ELR (cell line): ENCODE measurements at places on chromosomes 4 and X.
A peak's percentile ranks its signal among the peaks of the same experiment; 100 is the strongest.

- DNase-seq: no peak
Measured at GRCh38 chrX:38379088-38379487, 26.7 kb downstream of the OTC start.

DNA sequence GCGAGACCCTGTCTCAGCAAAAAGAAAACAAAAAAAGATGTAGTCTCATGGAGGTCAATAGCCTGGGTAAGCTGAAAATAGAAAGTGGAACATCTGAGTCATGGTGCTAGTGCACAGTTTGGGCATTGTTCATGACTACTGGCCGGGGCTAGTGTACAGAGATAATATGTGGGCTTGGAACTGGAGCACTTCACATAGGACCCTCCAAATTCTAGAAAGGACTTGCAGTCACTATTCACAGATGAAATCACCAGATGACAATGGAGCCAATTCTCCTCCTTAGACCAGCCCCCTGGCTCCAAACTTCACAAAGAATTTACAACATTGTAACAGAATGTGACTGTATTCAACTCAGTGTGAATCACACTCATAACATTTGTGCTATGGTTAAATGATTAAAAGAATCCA is 367.8 kb upstream of the SLC7A11 start:
- peak; percentile 32 for DNase-seq

- DNase-seq: peak; percentile 24
Measured at GRCh38 chr4:56372774-56373173, 14.5 kb downstream of the AASDH start.

DNA sequence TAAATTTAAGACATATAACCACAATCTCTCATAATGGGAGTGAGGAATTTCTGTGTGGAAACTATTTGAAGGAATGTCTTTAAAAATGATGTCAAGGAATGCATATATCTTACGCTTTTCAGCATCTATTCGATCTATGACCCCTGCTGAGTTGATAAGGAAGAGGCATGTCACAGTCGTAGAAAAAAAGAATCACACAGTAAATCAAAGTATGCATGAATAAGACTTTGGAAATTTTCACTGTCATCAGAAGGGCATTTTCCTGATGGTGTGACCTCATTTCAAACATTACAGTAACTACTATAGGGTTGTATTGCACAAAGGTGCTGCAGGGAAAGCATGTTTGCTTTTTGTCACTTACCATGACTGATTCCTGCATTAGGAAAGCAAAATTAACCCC is 41.5 kb downstream of the REELD1 start:
- DNase-seq: peak; percentile 86

GRCh38 chrX:118502161-118502789 is 6.7 kb downstream of the DOCK11 start:
- DNase-seq: no peak

- DNase-seq: no peak
Measured at GRCh38 chr4:185576962-185577950, 41.9 kb upstream of the PDLIM3 start.

DNA sequence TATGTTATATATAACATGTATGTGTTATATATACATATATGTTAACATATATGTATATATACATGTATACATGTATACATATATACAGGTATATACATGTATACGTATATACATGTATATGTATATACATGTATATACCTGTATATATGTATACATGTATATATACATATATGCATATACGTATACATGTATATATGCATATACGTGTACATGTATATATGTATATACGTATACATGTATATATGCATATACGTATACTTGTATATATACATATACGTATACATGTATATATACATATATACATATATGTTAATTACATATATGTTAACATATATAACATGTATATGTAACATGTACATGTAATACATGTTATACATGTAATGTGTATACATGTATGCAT is 1077.3 kb upstream of the ADGRL3 start:
- DNase-seq: no peak

GRCh38 chr4:98275145-98275544 is 14.0 kb downstream of the RAP1GDS1 start:
- no peak for DNase-seq

DNA sequence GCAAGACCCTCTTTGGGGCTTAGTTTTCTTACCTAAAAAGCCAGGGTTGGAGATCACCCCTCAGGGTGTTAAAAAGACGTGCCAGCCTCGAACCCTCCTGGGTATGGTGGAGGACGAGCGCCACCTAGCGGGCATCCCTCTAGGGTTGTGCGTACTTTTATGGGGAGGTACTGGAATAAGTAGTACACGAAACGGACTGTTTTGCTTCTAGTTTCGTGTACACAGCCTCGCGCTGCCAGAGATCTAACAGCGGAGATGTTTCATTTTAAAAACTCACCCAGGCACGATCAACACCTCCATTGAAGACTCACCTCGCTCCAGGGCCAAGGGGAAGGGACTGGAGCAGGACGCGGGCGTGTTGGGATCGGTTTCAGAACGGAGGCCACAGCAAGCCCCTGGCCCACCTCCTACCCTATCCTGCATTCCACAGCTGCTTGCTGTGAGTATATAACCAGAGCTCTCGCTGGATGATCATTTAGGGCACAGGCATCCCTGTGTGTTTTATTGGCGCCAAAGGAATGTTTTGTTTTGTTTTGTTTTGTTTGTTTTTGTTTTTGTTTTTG is 4.8 kb upstream of the NKX3-2 start:
- peak; percentile 83 for DNase-seq

DNA sequence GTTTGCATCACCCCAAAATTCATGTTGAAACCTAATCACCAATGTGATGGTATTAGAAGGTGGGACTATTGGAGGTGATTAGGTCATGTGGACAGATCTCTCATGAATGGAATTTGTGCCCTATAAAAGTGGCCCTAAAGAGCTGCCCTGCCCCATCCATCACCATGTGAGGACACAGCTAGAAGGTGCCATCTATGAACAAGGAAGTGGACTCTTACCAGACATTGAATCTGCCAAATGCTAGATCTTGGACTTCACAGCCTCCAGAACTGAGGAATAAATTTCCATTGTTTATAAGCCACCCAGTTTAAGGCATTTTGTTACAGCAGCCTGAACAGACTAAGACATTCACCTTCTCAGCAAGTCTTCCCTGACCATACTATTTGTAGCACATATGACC is 7.5 kb downstream of the PLA2G12A start:
- no peak for DNase-seq

- no peak for DNase-seq
Measured at GRCh38 chrX:109390556-109390955, 91.3 kb downstream of the GUCY2F start.

DNA sequence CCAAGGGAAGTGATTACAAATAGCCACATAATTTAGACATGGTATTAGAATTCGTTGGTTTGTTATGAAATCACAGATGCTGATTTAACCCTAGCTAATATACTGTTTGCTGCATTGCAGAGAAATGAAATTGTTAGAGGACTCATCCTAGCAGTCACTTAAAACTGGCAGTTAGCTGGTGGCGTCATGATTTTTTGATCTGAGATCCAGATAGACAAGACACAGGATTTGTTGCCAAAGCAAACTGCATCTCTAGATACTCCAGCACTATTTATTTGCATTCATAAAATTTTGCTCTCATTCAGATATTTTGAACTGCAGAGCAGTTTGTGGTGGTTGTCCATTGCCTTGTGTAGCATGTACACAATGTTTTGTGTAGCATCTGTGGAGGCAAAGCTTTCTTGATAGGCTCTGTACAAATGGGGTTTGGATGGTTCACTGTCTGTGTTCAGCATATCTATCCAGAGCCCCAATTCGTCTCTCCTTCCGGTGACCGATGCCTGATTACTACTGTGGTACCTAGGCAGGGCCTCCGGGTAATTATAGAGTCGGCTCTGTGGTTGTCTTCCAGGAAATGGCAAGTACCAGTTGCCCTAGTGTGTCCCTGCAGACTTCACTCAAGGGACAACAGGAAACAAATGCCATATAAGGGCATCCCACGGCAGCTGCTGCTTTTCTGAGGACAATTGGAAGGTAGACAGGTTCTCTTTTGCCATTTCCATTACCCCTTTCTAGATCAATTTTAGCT is 30.1 kb upstream of the SPARCL1 start:
- DNase-seq: no peak

GRCh38 chr4:56680266-56680665 is 830 bp downstream of the HOPX start:
- DNase-seq: no peak

GRCh38 chrX:133413218-133413925 is 1.9 kb downstream of the GPC4 start:
- no peak for DNase-seq

DNA sequence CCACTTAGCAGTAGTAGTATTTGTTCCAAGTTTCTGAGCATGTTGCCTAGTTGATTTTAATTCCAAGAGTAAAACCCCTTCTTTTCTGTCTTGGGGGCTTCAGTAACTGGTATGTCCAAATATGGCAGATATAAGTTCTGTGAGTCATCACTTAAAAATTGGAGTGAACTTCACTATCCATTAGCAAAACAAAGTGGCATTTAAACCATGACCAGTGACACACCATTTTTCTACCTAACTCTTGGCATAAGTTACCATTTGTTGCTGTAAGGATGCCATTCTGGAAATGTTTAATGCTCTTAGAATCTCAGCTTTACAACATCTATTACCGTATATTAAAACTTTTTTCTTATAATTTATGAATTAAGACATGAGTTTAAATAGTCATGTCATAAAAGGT is 102.0 kb downstream of the CBR4 start:
- DNase-seq: peak; percentile 70

DNA sequence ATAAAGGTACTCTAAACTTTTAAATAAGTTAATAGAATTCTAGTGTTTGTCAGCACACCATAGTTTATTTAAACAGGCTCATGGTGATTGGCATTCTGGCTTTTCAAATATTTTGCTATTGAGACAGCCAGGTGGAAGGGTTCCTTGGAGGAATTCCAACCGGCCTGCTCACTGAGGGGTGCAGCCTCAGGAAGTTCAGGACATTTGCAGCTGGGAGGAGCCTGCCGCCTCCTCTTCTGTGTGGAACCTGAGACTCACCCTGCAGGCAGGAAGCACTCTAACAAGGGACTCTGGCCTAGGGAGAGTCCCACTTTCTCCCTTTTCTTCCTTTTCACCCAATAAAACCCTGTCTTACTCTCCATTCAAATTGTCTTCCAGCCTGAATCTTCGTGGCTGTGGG is 1328.0 kb downstream of the FSTL5 start:
- no peak for DNase-seq

DNA sequence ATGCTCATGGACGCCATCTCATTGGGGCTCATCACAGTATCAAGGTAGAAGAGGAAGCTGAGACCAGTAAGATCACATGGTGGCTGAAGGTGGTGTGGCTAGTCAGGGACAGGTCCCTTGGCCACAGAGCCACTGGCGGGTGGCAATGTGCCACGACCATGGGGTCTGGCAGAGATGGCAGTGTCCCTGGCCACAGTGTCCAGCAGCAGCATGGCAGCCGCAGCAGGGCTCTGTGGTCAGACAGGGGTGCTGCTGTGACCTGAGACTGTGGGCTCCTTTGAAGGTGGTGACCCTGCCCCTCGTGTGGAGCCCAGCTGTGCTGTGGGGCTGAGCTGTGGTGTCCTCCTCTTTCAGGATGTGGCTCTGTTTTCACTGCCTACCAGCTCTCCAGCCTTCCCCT is 2.2 kb upstream of the DOK7 start:
- DNase-seq: no peak

GRCh38 chrX:24799078-24799477 is 105.4 kb downstream of the POLA1 start:
- DNase-seq: no peak

GRCh38 chr4:168995537-168996295 is 14.3 kb downstream of the CBR4 start:
- peak; percentile 25 for DNase-seq

DNA sequence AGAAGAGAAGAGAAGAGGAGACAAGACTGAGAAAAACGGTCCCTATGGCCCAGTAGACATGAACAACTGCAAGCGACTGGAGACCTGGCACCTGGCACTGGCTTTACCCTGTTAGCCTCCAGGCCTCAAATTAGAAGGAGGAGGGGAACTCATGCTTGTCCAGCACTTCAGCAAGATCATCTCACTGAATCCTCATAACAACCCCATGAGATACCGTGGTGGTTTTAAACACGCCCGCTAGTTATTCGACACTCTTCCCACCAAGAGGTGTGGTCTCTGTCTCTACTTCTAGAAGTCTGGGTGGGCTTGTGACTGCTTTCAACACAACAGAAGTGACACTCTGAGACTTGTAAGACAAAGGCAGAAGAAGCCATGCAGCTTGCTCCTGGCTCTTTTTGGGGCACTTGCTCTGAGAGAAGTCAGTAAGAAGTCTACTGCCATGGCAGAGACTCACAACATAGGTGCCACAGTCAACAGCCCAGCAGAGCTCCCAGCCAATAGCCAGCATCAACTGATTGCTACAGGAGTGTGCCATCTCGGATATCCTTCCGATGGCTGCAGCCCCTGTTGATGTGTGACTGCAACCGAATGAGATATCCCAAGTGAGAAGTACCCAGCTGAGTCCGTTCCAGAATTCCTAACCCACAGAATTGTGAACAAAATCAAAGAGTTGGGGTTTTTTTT is 34.0 kb upstream of the BCOR start:
- DNase-seq: no peak

DNA sequence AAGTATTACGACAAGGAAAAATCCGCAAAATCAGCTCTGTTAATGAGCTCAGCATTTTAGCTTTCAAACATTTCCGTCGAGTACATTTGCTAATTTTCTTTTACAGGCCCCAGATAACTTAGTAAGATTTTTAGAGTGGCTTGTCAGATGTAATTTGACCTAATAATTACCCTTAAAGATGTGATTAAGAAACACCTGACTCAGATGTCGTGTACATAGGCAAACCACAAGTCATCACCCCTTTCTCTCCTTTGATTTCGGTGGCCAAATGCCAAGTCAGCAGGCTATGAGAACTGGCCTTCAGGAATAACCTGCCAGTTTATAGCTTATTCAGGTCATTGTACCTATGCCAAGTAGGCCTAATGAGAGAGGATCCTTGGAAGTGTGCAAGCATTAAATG is 369.6 kb downstream of the PCDH7 start:
- peak; percentile 39 for DNase-seq

DNA sequence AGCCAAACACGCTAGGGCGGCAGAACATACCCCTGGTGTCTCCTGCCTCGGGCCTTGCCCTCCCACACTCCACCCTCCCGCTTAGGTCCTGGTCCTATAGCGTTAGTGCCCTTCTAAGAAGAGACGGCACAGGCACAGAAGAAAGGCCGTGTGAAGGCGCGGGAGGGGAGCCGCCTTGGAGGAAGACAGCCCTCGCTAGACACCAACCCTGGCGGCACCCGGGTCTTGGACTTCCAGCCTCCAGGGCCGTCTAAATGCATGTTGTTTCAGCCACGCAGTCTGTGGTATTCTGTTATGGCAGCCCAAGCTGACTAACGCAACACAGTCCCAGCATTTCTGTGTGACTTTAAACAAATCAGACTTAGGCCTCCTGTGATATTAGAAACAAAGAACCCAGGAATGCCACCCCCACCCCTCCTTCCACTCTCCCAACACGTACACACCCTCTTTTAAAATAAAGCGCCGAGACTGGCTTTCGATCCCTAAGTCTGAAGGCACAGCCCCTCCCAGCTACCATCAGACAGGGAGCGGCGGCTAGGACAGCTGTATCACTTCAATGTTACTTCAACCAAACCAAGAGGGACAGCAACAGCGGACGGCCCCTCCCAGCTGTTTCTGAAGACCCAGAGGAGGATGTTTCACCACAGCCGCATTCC is 128.0 kb downstream of the AFAP1 start:
- DNase-seq: no peak

- no peak for DNase-seq
Measured at GRCh38 chr4:82241534-82241933, 132.3 kb downstream of the HNRNPD start.
